ENCODE measurements at places on chromosomes 12 and 14. TPM values are rescaled to one million over a fixed set of nuclear protein-coding genes. Genes with fewer than 3 reads are reported as not detected.

Gene KRT72
- not detected for total RNA-seq

Gene ACYP1
- total RNA-seq = 13.8 TPM

Gene MUCL1
- total RNA-seq = not detected

Gene KCNA1
- total RNA-seq = 0.99 TPM

Gene ACOT6
- total RNA-seq = 0.47 TPM

Gene AICDA
- 0.23 TPM for total RNA-seq

Gene STON2
- total RNA-seq = 93.1 TPM

Measured in metanephros (tissue), 2 donors.